Small intestine (tissue), 16 donors: ENCODE measurements at places on chromosomes 2 and 18. TPM values are rescaled to one million over a fixed set of nuclear protein-coding genes. Genes with fewer than 3 reads are reported as not detected.

SCYGR4 gene
- polyA plus RNA-seq = not detected

ABHD1 gene
- 0.25 TPM for polyA plus RNA-seq

STARD6 gene
- not detected for polyA plus RNA-seq

RAB17 gene
- polyA plus RNA-seq = 175 TPM

AQP12B gene
- 11.5 TPM for polyA plus RNA-seq

RAB27B gene
- 2.0 TPM for polyA plus RNA-seq

IL18R1 gene
- 2.2 TPM for polyA plus RNA-seq

INHA gene
- polyA plus RNA-seq = 0.18 TPM

SERPINB4 gene
- polyA plus RNA-seq = not detected

C1GALT1C1L gene
- not detected for polyA plus RNA-seq

CPO gene
- 0.92 TPM for polyA plus RNA-seq

ERFE gene
- polyA plus RNA-seq = not detected

UGT1A3 gene
- 0.22 TPM for polyA plus RNA-seq

MC4R gene
- polyA plus RNA-seq = 0.28 TPM

ARHGAP15 gene
- polyA plus RNA-seq = 3.7 TPM

CPLX4 gene
- not detected for polyA plus RNA-seq

PCARE gene
- not detected for polyA plus RNA-seq

SPP2 gene
- not detected for polyA plus RNA-seq

FAHD2B gene
- polyA plus RNA-seq = 9.7 TPM

MBP gene
- 14.3 TPM for polyA plus RNA-seq

C2orf80 gene
- not detected for polyA plus RNA-seq

MALL gene
- polyA plus RNA-seq = 192 TPM

CCDC102B gene
- 5.7 TPM for polyA plus RNA-seq

SPR gene
- polyA plus RNA-seq = 44.2 TPM

SCYGR7 gene
- not detected for polyA plus RNA-seq

NAGK gene
- polyA plus RNA-seq = 81.0 TPM

REG1A gene
- polyA plus RNA-seq = 0.93 TPM

MOGAT1 gene
- not detected for polyA plus RNA-seq

TLX2 gene
- 1.5 TPM for polyA plus RNA-seq

TNFRSF11A gene
- 25.4 TPM for polyA plus RNA-seq

NLRC4 gene
- polyA plus RNA-seq = 1.0 TPM

SCN3A gene
- polyA plus RNA-seq = 0.27 TPM

LINC00305 gene
- polyA plus RNA-seq = not detected
